ENCODE measurements at places on chromosomes 12 and 14.

- no peak for DNase-seq
Observed at GRCh38 chr14:29215853-29216252, 449.3 kb downstream of the FOXG1 start.

DNA sequence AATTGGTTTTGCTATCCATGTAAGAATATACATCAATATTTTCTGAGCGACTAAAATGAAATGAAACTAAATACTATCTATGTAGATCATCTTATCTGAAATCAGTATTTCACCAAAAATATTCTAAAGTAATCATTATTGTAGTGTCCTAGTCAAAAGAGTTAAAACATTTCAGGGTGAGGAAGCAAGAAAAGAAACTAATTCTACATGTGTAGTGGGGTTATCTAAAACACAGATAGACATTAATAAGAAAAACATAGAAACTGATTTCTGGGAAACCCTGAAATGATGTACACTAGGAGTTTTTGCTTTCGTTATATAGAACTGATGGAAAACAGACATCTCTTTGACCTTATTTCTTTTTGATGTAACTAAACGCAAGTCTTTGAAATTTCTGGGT, 257.9 kb downstream of the SSPN start:
- no peak for DNase-seq

DNA sequence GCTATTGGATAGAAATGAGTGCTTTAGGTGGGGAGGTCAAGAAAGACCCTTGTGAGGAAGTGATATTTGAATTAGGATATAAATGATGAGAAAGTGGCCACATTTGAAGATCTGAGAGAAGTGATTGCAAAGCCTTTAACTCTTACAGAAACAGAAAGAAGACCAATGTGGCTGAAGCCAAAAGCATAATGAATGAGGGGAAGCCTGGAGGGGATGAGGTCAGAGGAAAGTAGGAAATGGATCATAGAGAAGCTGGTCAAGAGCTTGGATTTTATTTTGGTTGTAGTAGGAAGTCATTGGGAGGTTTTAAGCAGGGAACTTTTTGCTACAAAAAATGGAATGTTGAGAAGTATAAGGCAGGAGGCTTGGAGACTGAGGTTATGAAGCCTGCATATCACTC, 3.5 kb upstream of the GYS2 start:
- DNase-seq, result no peak

- no peak for DNase-seq
Observed at GRCh38 chr12:6695313-6696045, 5.1 kb downstream of the PIANP start.

- DNase-seq, result no peak
Observed at GRCh38 chr14:95121911-95122620, 35.3 kb downstream of the DICER1 start.

GRCh38 chr14:33390335-33390734, 451.7 kb downstream of the NPAS3 start:
- DNase-seq, result no peak

DNA sequence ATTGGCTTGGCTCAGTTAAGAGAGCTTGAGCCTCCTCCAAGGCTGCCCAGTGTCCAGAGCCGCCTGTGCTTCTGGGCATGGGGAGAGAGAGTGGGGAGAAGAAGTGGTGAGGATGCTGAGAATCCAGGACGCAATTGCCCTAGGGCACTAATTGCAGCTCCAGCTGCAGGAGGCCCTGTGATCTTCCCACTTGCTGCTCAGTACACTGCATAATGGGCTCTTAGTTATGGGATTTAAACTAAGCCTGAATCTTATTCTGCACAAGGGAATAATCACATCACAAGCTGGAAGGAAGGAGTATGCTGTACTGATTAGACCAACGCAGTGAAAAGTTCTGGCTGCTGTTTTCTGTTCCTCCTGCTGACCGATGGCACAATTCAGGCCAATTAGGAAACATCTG, 101.0 kb upstream of the PRMT8 start:
- no peak for DNase-seq

DNA sequence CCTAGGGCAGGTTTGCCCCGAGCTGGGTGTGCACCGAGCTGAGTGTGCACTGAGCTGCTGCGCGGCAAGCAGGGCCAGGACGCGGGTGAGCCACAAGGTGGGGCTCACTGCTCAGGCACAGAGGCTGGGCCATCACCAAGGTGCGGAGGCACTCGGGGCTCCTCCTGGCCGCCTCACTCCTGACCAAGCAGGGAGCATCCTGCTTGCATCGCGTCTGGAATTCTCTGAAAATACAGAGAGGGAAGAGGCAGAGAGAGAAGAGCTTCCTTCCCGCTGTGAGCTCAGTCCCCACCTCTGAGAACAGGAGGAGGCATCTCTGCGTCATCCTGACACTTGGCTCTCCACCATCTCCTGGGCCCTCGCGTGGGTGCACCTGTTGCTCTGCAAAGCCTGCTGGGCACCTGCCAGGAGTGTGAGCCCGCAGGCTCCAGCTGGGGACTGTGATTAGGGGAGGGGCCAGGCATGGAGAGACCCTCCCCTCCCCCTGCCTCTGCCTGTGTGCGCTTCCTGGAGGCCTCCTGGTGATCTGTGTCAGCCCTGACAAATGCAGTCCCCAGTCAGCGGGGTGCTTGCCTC, 116.3 kb downstream of the GLT1D1 start:
- DNase-seq, result no peak

DNA sequence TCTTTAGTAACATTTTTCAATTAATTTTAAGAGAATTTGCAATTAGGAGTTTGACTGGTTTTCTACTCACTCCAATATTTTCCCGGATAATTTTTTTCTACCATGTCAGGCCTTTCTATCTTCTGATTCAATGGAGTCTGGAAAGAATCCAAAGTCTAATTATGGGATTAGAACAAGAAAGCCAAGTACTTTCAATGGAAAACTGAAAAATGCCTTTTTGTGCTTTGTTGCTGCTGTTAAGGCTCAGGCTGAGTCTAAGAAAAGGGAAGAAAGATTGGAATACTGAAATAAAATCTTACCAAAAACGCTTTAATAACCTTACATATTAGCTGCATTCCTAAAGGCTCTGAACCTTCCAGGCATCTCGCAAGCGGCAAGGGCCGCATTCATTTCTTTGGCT, 24.4 kb upstream of the DHRS4 start:
- no peak for DNase-seq

DNA sequence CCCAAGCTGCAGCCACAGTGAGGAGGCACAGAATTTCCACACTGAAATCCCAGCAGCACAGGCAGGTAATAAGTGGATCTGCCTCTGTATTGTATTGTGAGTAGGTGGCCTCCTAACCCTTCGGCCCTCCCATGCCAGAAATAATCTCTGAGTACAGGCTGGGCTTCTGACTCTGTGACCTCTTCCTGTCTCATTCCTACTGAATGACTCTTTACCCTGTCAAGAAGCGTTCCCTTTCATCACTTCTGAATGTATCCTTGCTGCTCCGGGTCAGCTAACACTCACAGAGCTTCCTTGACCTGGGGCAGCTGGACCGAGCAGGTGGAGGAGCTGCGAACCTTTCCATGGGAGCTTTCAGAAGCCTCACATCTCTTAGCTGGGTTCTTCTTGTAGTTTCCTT, 119.6 kb downstream of the SLC8A3 start:
- DNase-seq, result no peak

- DNase-seq, result no peak
Observed at GRCh38 chr14:24312736-24313507, 1.6 kb downstream of the LTB4R start.

DNA sequence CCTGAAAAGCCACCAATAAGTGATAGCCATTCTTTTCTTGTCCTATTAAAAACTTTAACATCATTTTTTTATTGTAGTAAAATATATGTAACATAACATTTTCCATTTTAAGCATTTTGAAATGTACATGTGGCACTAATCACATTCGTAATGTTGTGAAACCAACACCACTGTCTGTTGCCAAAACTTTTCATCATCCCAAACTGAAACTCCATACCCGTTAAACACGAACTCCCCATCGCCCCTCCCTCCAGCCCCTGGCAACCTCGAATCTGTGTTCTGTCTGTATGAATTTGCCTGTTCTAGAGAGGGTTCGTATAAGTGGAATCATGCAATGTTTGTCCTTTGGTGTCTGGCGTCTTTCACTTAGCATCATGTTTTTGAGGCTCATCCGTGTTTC, 75.9 kb downstream of the CCDC92 start:
- no peak for DNase-seq

- DNase-seq, result no peak
Observed at GRCh38 chr14:70789961-70790360, 19.4 kb downstream of the MAP3K9 start.

DNA sequence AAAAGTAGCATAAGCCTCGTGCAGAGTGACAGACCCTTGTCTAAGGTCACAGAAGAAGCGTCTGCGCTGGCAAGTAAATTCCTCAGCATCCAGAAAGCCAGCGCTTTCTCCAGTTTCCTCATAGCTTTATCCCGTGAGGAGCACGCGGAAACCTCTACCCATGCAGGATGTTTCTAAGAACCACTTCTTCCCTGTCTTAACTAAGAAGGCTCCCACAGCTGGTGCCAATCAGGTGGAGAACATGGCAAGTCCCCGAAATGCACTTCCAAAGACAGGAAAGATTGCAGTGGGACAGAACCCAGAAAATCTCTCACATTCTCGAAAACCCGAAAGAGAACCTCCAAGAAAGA, 968 bp upstream of the ARID4A start:
- no peak for DNase-seq

- no peak for DNase-seq
Observed at GRCh38 chr12:30763053-30763452, 8.3 kb upstream of the CAPRIN2 start.

- no peak for DNase-seq
Observed at GRCh38 chr14:95480887-95481226, 35.6 kb downstream of the SYNE3 start.

GRCh38 chr12:17866802-17867201, 223.2 kb downstream of the RERGL start:
- no peak for DNase-seq

- DNase-seq, result no peak
Observed at GRCh38 chr14:53793790-53794505, 162.7 kb downstream of the BMP4 start.

- DNase-seq, result no peak
Observed at GRCh38 chr14:101917413-101918017, 46.9 kb upstream of the DYNC1H1 start.

DNA sequence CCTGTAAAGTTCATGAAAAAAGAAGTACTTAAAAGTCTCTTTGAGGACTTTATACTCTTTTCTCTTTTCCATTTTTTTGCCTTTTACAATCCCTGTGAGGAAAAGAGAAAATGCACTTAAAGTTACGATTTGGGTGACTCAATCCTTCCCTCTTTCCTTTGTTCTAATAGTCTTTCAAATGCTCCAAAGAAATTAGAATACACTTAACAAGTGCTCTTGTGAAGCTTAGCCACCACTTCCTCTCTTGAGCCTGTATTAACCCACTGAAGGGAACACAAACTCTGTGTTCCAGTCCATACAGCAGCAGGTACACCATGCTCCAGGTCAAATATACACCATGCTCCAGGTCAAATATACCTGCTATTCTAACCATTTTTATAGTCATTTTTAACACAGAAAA, 581.1 kb upstream of the MGAT4C start:
- DNase-seq, result no peak

GRCh38 chr14:105046891-105047282, 18.3 kb downstream of the GPR132 start:
- DNase-seq, result no peak

- no peak for DNase-seq
Observed at GRCh38 chr14:101898416-101898815, 66.0 kb upstream of the DYNC1H1 start.
